ENCODE measurements at places on chromosomes 2 and 18. TPM values are rescaled to one million over a fixed set of nuclear protein-coding genes. Genes with fewer than 3 reads are reported as not detected.

GRCh38 chr2:144519934-144520731 lies at the start of gene ZEB2:
Gene ZEB2 (minus strand): TSS chr2:144520119. CDS start chr2:144517350, 2,769 bp downstream.
- DNase-seq: no peak

SALL3 gene
- total RNA-seq: 0.30 TPM

SLC9A4 gene
- total RNA-seq: not detected

ICOS gene
- not detected for total RNA-seq

DNA sequence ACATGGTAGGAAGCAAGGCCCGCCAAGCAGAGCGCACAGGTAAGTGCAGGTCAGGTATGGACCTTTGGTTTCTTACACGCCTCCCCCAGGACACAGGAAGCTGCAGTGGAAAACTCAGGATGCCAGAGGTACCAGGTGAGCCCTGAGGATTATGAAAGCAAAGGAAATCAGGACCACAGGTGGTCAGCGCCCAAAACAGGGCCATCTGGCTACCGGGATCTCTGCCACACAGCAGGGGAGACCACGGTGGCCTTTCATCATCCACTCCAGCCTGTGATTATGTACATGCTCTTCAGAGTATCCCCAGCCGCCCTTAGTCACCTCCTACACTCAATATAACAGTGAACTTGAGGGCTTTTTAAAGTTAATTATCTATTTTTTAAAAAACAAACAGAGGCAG lies 125.5 kb upstream of the EPC2 start:
- no peak for DNase-seq

HYCC2 gene
- total RNA-seq: 14.2 TPM

GRCh38 chr2:193539188-193539587 lies 1344.5 kb upstream of the TMEFF2 start:
- DNase-seq: no peak

DNA sequence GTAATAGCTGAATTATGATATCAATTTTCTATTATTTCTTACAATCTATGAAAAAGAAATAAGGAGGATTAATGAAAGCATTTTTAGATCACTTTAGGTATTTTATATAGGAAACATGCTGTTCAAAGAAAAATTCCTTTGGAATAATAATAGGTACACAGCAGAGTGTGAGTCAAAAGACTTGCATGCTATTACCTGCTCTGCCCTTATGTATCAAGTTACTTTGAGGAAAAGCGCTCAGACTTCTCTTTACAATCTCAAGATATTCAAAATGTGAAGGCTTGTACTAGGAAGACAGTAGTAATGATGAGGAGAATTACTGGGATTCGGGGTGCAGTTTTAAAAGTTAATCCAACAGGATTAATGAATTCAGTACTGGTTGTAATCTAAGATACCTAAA lies 29.1 kb upstream of the RNU4ATAC start:
- no peak for DNase-seq

LYPD6B gene
- not detected for total RNA-seq

GMPPA gene
- 22.6 TPM for total RNA-seq

- DNase-seq: no peak
These were observed 66.8 kb upstream of the DNER start for GRCh38 chr2:229780856-229781773.

GPC1 gene
- 291 TPM for total RNA-seq

ZNF804A gene
- not detected for total RNA-seq

GRCh38 chr18:9905401-9905922 lies 8.4 kb upstream of the VAPA start:
- no peak for DNase-seq

PCGF1 gene
- total RNA-seq: 11.4 TPM

All from cardiac septum (tissue), 1 donor.